T-helper 22 cell (primary cell): ENCODE measurements at places on chromosomes 4 and X.

DNA sequence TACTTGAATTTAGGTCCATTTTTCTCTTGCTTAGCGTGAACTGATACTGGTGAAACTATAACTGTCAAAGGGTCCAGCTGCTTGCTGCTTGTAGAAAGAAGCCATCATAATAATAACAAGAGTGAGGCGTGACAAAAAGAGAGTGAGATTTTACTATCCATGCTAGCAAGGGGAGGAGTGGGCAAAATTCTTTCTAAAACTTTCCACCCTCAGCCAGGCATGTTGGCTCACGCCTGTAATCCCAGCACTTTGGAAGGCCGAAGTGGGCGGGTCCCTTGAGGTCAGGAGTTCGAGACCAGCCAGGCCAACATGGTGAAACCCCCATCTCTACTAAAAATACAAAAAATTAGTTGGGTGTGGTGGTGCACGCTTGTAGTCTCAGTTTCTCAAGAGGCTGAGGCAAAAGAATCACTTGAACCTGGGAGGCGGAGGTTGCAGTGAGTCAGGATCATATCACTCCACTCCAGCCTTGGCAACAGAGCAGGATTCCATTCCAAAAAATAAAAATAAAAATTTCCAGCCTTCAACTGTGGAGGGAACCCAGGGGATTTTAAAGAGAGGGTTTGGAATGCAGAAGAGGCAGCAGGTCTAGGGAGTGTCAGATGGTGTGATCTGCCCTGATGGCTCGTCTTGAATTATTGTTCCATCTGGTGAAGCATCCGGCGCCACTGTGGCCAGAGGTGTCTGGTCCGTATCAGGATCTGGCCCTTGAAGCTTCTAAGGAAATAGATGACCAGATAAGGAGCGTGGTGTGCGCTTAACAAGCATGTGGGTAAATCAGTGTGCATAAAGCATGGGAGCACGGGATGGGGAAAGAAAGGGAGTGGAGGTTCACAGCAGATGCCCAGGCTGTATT, 51.8 kb downstream of the LRP2BP start:
- DNase-seq = no peak

DNA sequence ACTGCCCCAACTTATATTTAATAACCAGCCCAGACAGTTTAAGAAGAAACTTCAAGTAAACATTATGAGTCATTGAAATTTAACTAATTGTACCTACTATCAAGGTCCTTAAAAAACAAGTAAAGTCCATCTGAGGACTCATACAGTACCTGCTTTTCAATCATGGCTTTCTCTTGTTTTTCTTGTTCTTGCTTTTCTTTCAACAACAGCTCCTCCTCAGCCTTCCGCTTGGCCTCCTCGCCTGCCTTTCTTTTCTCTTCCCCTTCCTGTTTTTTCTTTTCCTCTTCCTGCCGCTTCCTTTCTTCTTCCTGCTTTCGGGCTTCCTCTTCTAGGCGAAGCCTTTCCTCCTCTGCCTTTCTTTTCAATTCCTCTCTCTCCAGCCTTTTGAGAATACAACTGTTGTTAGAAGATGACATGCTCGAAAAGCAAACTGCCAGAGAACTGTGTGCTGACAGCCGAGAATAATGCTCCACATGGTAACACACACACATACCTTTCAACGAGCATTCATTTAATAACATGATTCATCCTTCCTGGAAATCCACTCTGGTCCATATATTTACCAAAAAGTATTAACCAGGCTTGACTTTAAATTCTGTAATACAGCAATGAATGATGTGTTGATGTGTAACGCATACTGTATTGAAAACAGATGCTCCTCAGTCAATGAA, 25.2 kb upstream of the BCLAF3 start:
- DNase-seq = no peak

DNA sequence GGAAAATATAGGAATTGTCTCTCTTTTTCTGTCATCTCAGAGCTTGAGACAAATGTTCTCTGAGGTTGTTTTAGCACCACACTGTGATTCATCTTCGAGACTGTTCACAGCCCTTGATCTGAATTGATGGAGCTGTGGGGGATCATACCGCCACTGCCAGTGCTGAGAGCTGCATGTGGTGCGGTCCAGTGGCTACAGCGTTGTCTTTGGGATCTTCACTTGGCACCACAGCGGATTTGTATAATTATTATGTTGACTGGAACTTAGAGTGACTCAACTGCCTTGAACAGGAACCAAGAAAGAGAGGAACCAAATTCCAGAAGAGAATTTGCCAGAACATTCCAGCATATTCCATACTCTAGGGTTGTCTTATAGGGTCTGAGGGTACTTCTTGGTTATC, 29.1 kb downstream of the TBL1X start:
- DNase-seq = no peak

DNA sequence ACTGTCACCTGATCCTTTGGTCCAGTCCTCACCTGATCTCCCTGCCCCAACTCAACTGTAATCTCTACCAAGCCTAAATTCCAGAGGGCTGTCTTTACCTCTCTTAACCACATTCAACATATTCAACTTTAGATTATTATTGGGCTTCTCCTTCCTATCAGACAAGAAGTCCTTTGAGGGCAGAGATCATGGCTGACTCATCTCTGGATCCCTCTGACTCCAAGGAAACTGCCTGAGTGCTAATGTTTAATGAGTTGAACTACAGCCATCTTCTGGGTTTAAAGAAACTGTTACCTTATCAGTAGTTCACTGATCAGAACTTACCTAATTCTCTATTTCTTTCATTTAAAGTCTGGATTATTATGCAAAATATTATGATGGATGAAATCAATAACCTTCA, 135.7 kb downstream of the GPC3 start:
- DNase-seq = no peak

DNA sequence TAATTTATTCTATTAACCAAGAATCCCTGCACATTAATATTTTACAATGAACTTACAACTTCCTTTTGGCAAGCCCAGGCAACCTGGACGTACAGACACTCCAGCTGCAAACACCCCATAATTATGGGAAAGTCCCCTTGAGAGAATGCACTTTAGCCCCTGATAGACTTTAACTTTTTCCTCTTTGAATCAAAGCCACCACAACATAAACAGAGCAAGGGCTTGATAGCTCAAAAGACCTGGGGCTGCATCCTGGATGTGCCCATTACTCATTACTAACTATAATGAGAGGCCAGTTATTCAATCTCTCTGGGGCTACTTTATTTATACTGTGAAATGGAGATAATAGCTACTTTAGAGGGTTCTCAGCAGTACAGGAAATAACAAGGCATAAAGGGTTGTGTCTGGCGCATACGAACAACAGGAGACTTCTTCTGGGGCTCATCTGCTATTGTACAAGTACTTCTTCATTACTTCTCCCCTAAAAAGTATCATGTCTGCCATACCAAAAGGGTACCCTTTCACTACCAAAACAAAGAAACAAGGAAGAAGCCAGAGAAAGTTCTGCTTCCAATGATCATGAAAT, 54.9 kb downstream of the CASK start:
- no peak for DNase-seq

- DNase-seq = no peak
Measured at GRCh38 chrX:53654376-53654775, 32.1 kb downstream of the HUWE1 start.

GRCh38 chr4:78720204-78720603, 55.9 kb upstream of the BMP2K start:
- no peak for DNase-seq

DNA sequence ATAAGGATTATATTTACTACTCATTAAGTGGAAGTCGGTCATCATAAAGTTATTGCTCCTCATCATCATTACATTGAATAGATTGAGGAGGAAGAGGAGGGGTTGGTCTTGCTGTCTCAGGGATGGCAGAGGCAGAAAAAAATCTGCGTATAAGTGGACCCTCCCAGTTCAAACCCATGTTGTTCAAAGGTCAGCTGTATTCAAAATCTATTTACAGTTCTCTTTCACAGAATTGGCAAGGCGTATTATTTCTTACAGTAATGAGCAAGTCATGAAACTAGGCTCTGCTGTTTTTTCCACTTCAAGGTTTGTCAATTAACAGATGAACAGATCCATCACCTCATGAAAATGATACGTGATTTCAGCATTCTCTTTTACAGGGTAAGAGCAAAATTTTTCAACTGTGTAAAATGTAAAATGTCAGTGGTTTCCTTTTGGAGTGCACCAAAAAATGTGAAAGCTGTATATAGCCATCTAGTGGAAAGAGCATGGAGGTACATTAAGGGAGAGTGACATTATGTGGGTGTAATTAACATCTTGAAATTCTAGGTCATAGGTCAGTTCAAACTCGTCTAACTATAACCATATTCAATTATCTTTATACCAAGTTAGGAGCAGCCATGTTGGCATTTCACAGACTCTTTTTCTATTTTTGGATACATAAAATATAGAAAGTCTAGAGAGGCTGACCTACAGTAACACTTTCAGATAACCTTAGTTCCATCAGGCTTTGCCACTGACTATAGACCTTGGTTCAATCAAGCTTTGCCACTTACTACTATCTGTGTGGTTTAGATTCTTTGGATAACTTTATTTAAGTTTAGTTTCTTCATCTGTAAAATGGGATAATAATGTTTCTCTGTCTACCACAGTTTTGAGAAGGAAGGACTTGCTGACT, 30.1 kb downstream of the NEIL3 start:
- DNase-seq = no peak

DNA sequence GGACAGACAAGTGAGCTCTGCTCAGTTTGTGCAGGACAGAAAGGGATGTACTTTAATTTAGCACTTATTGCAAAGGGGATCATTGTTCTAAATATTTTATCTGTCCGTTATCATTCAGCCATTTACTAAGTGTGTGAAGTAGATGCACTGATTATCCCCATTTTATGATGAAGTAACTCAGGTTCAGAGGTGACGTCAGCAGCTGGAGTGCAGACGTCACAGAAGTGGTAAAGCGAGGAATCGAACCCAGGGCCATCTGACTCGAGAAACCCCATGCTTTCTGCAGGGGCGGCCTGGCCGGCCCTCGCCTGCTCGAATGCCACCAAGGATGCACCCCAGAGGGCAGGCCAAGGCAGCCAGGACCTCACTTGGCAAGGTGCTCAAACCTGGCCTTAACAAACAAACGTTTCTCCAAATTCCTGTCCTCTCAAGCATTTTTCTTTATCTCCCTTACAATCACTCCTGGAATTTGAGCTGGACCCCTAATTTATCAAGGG, 75.0 kb downstream of the DCTD start:
- DNase-seq = no peak

GRCh38 chrX:96835660-96836289, 47.9 kb upstream of the RPA4 start:
- DNase-seq = no peak

DNA sequence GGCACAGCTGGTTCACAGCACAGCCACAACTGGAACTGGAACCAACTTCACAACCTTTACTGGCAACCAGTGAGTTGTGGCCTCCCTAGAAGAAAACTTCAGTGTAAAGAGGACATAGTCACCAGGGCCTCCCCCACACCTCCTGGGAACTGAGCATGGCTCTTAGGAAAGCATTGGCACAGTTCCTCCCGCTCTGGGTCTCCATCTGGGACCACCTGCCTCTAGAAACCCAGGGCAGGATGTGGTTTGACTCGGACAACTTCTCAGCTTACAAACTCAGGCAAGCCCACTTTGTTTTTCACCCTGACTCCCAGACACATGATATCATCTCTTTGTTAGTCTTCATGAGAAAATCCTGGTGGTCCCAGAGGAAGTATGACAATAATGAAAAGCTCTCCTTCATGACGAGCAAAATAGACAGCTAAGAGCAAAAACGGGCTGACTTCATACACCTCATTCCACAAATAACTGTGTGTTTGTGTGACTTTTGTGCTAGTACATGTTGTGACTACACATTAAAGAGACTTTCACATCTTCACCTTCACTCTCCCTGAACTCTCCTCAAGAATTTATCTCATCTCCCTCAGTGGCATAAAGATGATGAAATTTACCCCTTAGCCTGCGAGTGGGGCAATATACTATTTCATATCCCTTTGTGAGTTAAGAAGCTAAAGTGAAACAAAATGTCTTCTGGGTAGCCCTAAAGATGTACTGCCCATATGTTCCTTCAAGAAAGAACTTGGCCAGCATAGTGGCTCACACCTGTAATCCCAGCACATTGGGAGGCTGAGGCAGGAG, 75.4 kb downstream of the SH3KBP1 start:
- no peak for DNase-seq

DNA sequence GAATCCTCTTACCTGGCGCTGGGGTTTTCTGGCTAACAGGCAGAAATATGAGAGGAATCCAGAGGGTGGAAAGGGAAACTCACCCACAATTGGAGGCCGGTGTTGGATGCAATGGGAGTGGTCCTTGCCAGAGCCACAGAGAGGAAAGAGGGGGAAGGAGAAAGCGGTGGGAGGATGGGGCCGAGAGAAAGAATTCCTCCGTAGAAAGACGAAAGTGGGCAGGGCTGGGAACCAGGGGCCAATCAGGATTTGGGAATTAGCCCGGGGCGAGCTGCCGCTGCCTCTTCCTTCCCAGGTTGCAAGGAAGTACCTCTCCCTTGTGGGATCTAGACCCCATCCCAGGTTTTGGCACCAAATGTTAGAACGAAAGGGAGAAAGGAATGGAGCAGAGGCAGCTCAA, 83.1 kb upstream of the SPIN4 start:
- no peak for DNase-seq

GRCh38 chr4:152266831-152267480, 268.9 kb downstream of the FBXW7 start:
- no peak for DNase-seq
